ENCODE measurements at places on chromosomes 16 and 17. TPM values are rescaled to one million over a fixed set of nuclear protein-coding genes. Genes with fewer than 3 reads are reported as not detected.

Gene CD79B
- polyA plus RNA-seq: 3.0 TPM

Gene SHISA6
- 0.81 TPM for polyA plus RNA-seq

Gene TPSAB1
- polyA plus RNA-seq: 0.48 TPM

Gene CCDC144A
- polyA plus RNA-seq: 1.8 TPM

Gene CDRT4
- 16.0 TPM for polyA plus RNA-seq

Gene RNPS1
- polyA plus RNA-seq: 105 TPM

Gene SPN
- polyA plus RNA-seq: 3.1 TPM

Gene GP1BA
- polyA plus RNA-seq: not detected

Measured in adrenal gland (tissue), 19 donors.